ENCODE measurements at places on chromosomes 5 and 9.

DNA sequence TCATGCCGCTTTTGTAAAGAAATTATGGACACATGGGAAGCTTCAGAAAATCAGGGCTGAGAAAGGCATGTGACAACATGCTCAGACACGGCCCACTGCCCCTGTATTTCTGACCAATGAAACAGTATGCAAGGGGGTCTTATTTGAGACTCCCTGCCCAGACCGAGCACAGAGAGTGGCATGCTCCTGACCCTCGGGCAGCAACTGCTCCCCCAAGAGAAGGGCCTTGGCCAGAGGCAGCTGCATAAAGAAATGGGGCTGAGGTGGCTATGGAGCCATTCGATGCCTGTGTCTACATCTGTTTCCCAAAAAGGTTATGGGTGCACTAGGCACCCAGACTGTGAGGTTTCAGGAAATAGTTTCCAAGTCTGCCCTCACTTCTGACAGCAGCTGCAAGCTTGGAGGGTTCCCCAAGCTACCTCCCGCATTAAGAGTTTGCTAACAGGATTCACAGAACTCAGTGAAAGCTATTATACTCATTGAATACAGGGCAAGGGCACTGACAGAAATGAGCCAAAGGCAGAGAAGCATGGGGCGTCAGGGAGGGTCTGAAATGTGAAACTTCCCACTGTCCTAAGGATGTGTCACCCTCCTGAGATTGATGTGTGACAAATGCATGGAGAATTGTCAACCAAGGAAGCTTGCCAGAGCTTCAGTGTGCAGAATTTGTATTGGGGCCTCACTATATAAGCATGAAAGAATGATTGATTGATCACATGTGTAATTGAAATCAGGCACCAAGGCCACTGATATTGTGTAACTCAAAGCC, 94.3 kb downstream of the DAP start:
- DNase-seq: no peak

- DNase-seq: no peak
These were observed 43.9 kb downstream of the MAPKAP1 start for GRCh38 chr9:125663127-125663526.

GRCh38 chr9:137741330-137741729, 122.5 kb downstream of the EHMT1 start:
- no peak for DNase-seq

DNA sequence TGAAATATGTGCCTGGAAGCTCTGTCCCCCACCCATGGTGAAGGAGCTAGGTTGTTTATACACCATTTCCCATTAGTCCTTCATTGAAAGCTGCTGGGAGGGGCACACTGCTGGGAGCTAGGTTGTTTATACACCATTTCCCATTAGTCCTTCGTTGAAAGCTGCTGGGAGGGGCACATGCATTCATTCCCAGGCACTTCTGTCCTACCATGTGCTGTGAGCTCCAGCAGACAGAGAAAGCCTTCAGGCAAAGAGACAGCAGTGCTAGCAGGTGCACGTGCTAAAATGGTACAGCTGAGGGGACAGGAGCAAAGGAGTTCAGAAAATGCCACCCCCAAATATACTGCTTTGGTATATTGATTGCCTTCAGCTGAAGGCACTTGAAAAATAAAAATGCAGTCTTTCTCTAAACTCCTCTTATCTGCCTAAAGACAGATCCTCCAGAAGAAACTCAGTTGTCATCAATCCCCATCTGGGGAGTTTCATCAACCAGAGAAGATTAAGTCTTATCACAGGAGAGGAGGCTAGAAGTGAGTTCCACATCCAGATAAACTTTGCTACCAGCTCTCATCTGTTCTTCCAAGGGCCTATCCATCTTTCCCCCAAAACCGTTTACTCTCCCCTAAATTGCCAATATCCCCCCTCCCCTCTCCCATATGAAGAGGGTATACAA, 27.7 kb upstream of the DAPK1 start:
- DNase-seq: no peak

DNA sequence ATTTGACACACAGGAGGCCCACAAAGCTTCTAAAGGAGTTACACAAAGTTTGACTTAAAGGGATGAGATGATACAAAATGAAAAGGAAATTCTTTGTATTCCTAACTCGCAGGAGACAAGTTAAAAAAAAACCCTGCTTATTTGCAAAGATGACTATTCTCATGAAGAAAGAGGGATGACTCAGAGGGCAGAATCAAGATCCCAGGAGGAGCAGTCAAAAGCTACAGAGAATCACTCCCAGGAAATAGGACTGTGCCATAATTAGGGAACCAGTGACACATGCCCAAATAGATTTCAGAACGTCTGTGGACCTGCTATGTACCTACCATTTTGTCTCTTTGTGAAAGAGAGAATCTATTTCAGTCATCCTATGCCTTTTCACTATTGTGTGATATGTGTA, 103.5 kb upstream of the ARRDC3 start:
- no peak for DNase-seq

GRCh38 chr5:133367984-133368383, 244.4 kb downstream of the FSTL4 start:
- DNase-seq: no peak

- no peak for DNase-seq
These were observed 31.1 kb downstream of the DYNC2I2 start for GRCh38 chr9:128625391-128626146.

- no peak for DNase-seq
These were observed 296.8 kb downstream of the EBF1 start for GRCh38 chr5:158802941-158803341.

DNA sequence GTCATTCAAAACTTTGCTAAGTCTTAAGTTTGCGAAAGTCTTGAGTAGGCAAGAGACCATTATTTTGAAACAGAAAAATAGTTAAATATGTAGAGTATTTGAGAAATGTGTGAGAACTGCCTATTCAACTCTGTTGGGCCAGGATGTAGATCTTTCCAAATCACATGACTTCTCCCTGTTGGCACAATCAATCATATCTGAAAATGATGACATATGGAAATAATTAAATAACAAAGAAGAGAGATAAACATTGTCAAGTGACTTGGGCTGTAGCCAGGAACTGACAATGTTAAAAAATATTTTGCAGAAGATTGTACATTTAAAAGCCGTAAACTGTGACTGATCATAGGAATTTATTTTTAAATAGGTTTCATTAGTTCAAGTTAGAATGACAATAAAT, 104.6 kb upstream of the IL6ST start:
- no peak for DNase-seq

DNA sequence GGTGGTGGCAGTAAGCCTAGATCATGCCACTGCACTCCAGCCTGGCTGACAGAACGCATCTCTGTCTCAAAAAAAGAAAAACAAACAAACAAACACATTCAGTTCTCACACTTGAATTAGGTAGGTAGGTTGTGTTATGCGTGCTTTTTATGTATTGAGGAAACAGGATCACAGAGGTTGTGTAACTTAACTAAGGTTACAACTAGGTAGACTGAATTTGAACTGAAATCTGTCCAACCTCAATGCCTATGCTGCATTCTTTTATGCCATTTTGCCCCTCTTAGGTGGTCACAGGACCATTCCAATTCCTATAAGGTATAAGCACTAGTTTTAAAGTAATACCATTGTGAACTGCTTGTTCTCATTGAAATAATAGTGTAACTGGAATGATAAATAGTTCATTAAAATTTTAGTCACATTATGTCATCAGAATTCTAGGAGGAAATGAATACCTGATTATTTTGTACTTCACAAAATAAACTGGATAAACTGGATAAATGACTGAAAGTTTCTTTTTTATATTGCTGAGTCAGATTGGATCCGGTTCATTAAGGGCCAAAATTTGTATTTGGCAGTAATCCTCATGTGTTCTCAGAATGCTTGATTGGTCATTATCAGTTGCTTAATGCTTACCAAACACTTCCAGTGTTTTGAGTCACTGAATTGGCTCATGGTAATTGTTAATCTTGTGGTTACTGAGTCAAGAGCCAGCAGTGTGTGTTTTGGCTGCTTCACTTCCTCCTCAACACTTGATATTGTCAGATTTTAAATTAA, 7.1 kb downstream of the UBAP1 start:
- peak; percentile 75 for DNase-seq

DNA sequence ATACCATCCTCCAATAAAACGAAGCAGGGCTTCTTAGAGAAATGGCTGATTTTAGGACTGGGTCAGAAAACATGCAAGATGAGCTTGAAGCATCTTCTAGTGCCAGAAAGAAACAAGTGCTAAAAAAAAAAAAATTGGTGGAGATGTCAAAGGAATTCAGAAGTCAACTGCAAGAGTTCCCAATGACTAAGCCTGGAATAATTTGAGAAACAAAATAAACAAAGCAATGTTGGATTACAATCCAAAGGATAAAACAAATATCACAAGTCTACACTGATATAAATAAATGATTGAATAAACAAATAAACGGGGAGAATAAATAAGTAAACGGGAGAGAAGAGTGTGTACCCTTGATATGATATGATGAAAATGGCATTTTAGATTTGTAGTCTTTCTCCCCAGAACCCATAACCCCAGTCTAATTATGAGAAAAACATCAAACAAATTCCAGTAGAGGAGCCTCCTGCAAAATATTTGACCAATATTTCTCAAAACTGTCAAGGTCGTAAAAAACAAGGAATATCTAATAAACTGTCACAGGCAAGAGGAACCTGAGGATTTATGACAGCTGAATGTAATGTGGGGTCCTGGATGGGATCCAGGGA, 63.5 kb upstream of the CCL21 start:
- DNase-seq: no peak

- no peak for DNase-seq
These were observed 38.6 kb downstream of the B4GALT1 start for GRCh38 chr9:33128570-33128969.

- no peak for DNase-seq
These were observed 141.4 kb downstream of the TMEM38B start for GRCh38 chr9:105835721-105836120.

- no peak for DNase-seq
These were observed 326.1 kb downstream of the NSG2 start for GRCh38 chr5:174371600-174372094.

GRCh38 chr5:116303340-116303739, 218.5 kb downstream of the COMMD10 start:
- DNase-seq: no peak

DNA sequence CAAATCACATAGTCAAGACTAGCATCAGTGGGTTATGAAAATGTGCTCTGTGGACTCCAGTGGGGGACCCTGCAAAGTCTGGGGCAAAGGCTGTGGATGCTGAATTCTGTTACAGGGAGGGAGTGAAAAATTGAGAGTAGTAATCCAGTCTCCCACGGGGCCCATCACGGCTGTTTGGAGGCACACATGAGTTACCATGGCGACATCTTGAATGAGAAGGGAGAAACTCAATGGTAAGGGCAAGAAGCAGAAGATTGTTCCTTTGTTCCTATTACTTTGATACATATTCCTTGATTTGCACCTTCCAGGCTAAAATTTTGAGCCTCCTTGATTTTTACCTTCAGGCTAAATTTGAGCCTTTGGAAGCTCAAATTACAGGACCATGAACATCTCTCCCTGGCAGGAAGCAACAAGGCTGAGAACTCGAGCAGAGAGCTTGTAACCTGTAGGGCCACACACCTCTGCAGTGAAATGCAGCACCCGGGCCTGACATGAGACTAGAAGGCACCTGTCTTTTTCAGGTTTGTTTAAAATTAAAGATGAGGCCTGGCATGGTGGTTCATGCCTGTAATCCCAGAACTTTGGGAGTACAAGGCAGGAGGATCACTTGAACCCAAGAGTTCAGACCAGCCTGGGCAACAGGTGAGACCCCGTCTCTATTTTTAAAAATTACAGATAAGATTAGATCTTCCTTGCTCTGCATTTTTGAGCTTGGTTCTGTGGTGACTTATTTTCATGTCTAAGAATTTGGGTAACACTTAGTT, 31.0 kb upstream of the ZFR start:
- DNase-seq: no peak

DNA sequence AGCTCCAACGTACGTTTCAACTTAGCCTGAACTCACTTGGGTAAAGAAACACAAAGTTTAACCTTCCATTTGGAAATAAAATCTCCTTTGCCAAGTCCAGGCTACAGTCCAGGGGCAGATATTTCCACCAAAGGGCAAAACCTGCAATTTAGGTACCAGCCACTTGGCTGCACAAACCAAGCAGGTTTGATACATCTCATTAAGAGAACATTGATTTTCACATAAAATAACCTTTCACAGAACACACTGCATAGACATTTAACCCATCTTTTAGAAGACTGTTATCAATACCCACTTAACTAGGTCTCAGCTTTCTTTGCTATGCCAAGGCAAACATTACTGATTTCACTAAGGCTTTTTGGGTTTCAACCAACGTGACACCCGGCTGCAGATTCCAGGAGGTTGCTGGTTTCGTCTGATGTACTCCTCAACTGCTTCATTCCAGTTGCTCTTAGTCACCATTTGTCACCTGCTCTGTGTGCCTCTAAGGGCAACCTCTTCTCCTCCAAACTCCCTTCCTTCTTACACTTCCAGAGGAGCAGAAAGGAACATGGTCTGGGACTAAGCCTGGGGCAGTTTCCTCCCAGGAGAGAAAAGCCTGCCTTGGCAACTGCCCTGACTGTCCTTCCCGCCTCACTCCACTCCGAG, 67.1 kb downstream of the EPB41L4B start:
- DNase-seq: no peak

DNA sequence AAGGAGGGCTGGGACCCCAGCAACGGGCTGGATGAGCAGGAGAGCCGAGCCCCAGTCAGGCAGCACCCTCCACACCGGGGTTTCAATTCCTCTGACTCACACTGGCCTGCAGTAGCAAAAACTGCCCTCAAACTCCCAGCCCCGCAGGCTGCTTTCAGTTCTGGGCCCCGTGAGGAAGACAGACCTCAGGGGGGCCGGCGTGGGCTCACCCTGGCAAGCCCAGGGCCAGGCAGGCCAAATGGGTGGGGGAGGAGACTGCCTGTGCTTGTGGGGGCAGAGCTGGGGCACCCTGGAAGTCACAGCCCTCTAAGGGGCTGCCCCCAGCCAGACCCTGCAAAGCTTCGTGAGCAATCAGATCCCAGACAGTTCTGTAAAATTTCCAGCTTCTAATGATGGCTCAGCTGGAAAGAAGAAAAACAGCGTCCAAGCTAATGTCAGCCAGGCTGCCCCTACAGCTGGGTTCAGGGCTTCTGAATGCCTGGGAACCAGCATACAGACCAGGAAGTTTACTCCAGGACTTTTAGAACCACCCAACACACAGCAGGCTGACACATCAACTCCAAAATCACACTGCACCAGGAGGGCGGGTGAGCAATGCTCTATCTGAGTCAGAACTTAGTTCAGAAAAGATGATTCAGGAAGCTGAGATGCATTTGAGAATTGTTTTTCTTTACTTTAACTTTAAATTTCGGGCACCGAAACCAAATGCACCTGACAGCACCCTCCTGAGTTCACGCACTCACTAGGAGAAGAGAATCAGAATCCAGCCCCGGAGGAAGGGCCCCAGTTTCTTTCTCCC, 34.7 kb downstream of the LPCAT1 start:
- DNase-seq: no peak
